ENCODE measurements at places on chromosomes 4 and X.

GRCh38 chr4:146846882-146847281 lies 98.8 kb downstream of the TTC29 start:
- DNase-seq = no peak

- DNase-seq = no peak
These were observed 39.3 kb downstream of the MEPE start for GRCh38 chr4:87872028-87872427.

GRCh38 chrX:56783996-56784620 lies 55.1 kb downstream of the NBDY start:
- no peak for DNase-seq

DNA sequence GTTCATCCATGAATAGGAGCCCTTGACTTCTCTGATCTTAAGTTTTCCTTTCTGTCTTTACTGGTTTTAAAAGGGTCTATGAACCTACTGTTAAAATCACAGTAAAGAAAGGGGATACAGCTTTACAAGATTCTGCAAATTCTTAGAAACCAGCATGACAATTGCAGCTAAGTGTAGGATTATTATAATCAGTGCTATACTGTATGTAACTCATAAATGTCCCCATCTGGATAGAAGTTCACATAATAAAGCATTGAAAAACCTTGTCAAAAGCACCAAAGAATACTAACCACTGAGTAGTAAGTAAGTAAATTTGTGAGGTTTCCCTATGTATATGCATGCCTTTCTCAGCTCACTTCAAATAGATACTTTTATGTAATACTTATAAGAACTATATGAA lies 724.6 kb downstream of the CENPC start:
- no peak for DNase-seq

Measured in GM18507 (cell line).